ENCODE measurements at places on chromosomes 6 and 20. TPM values are rescaled to one million over a fixed set of nuclear protein-coding genes. Genes with fewer than 3 reads are reported as not detected.

Gene PRL
- not detected for total RNA-seq

Gene RAET1E
- 0.96 TPM for total RNA-seq

Gene DEFB128
- not detected for total RNA-seq

Gene IFNGR1
- total RNA-seq, result 239 TPM

Gene SLC16A10
- total RNA-seq, result 12.3 TPM

Measured in upper lobe of right lung (tissue), 1 donor.